ENCODE measurements at places on chromosomes 16 and 17. TPM values are rescaled to one million over a fixed set of nuclear protein-coding genes. Genes with fewer than 3 reads are reported as not detected.

The DPEP3 gene
- polyA plus RNA-seq, result 0.09 TPM

The MINK1 gene
- polyA plus RNA-seq, result 28.3 TPM

The EVI2A gene
- 2.8 TPM for polyA plus RNA-seq

The SMIM5 gene
- 6.9 TPM for polyA plus RNA-seq

The HOXB3 gene
- 9.1 TPM for polyA plus RNA-seq

The NTN3 gene
- polyA plus RNA-seq, result 4.4 TPM

The GUCY2D gene
- polyA plus RNA-seq, result 0.15 TPM

The KRTAP2-3 gene
- not detected for polyA plus RNA-seq

The ALOXE3 gene
- polyA plus RNA-seq, result not detected

The FOXJ1 gene
- not detected for polyA plus RNA-seq

The CCT6B gene
- polyA plus RNA-seq, result 1.7 TPM

The SECTM1 gene
- polyA plus RNA-seq, result 5.5 TPM

DNA sequence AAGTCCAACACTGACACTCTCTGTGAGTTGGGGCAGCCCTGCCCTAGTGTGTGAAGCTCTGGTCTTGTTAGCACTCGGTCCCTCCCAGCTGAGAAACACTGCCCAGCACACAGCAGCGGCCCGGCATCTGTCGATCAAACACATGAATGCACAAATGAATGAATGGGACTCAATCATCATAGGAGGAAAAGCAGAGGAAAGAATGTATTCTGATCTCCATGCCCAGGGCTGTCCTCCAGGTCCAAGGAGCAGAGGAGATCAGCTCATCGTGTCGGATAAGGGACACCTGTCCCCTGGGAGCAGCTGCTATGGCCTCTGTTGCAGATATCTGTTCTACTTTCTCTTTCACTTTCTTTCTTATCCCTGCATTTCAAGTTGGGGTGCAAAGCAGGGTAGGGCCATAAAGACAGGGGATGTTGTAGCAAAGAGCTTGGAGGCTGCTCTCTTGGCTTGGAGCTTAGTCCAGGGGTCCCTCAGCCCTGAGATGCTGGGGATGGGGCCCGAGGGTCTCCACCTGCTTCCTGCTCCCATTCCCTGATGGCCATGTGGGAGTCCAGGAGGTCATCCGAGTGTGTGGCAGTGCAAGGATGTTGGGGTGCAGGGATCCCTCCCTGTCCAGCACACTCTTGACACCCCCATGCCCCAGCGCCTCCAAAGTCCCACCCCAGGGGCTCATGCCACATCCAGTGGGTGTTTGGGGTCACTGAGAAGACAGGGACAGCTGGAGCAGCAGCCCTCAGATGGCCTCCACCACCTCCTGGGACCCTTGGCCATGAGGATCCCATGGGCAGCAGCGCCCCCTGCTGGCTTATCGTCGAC is 88.2 kb downstream of the IRF8 start:
- DNase-seq, result no peak

GRCh38 chr16:71412270-71413160 is 29.3 kb downstream of the TLE7 start:
- peak; percentile 46 for DNase-seq

- no peak for DNase-seq
These were observed 2.8 kb downstream of the BRD7 start for GRCh38 chr16:50365791-50366575.

DNA sequence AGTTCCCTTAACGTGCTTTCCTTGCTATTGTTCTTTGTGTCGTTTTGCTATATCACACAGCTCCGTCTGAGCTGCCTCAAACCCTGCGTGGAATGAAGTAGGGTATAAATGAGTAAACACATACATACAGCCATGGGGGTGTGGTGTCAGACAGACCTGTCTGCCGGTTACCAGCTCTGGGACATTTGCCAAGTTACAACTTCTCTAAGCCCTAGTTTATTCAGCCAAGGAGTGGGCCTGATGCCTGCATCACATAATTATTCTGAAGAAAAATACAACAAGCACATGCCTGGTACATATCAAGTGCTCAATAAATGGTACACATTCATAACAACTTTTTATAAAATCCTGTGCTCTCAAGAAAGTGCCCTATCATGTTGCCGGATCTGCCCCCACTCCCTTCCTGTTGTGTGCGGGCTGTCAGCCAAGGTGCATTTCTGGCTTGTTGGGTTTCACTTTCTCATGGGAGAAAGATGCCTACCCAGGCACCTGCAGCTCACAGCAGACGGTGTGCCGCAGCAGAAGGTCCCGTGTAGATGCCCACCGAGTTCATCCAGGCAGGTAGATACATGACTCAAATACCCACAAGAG is 30.5 kb downstream of the SMPD3 start:
- DNase-seq, result no peak

- no peak for DNase-seq
These were observed 1.7 kb downstream of the ARHGDIA start for GRCh38 chr17:81869221-81870130.

DNA sequence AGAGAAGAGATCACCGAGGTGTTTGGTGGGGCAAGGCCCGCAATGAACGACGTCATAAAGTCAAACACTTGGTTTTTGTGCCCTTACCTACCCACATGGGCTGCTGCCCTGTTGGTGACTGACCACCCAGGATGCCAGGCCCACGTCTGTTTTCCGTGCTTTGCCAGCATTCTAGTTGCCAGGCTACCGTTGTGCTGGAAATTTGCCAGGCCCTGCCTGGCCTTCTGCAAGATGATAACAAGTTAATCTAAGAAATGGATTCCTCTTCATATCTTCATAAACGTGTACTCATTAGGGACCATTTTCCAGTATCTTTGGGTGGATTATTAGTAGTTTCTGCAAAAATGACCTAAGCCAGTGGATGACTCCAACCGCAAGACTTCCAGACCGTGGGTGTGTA is 35.4 kb downstream of the SLC6A4 start:
- DNase-seq, result no peak

GRCh38 chr17:58316260-58316960 is 12.2 kb downstream of the TSPOAP1 start:
- DNase-seq, result no peak

- no peak for DNase-seq
These were observed 6.4 kb downstream of the CYB561 start for GRCh38 chr17:63439687-63440086.

DNA sequence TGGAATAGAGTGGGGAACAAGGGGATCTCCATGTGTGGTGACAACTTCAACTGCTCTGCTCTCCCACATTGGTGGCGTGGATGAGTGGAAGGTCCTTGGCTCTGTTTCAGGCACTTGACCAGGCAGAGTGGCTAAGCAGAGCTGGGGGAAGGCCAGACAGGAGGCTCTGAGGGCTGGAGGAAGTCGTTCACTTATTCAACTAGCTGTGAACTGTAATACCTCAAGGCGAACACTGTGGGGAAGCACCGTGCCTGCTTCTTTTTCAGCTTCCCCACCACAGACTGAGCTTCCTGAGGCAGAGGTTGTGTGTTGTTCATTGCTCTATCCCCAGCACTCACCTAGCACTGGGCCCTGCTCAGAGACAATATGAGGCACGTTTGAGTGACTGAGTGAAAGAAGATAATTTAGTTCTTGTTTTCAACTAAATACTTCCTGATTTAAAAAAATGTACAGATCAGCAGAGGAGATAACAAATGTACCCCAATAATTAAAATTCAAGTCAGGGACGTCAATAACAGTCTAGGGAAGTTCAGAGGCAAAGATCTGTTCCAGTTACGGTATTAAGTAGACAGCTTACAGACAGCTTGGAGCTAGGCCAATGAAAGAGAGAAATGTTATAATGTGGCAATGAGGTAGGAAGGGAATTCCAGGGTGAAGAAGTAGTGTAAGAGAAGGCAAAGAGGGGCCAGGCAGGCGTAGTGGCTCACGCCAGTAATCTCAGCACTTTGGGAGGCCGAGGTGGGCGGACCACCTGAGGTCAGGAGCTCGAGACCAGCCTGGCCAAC is 34.7 kb downstream of the MYO18A start:
- peak; percentile 58 for DNase-seq

DNA sequence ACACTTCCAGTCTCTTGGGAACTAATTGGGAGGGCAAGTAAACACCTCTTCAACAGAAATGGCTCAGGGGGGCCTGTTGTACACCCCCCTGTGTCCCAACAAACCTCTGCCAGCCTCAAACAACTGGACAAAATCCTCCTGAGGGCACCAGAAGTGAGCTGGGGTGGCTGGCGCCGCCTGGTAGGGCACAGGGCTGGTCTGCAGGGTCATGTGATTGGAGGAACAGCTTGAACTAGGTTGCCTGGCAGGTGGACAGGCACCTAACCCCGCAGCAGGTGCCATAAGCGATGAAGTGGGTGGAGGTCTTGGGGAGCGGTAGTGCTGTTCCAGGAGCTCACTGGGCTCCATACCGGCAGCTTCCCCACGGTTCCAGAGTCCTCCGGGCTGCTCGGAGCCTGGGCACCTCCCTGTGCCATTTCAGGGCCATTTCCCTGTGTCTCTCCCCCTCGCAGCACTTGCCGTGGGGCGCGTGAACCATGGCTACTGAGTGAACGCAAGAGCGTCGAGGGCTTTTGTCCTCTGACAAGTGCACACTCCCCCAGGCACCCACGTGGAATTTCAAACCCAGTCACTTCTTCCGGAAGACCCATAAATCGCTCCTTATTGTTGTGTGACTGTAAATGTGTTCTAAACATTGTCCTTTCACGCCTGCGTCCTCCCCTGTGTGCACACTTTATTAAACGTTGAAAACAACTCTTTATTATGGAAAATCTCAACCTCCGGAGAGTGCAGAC is 101.5 kb downstream of the SEC14L1 start:
- DNase-seq, result peak; percentile 30

GRCh38 chr16:69182730-69183416 is 4.1 kb upstream of the SNTB2 start:
- DNase-seq, result no peak

DNA sequence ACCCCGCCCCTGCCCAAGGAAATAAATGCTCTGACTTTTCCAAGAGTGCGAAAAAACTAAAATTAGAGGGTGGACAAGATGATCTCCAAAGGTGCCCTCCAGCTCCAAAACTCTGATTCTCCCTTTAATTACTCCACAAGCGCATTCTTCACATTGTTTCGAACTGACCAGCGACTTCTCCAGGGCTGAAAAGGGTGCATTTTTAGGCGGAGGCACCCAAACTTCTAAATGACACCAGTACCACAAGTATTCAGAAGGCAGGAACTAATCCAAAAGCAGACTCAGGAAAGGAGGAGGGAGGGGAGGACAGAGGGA is 750 bp downstream of the ZFHX3 start:
- DNase-seq, result no peak

DNA sequence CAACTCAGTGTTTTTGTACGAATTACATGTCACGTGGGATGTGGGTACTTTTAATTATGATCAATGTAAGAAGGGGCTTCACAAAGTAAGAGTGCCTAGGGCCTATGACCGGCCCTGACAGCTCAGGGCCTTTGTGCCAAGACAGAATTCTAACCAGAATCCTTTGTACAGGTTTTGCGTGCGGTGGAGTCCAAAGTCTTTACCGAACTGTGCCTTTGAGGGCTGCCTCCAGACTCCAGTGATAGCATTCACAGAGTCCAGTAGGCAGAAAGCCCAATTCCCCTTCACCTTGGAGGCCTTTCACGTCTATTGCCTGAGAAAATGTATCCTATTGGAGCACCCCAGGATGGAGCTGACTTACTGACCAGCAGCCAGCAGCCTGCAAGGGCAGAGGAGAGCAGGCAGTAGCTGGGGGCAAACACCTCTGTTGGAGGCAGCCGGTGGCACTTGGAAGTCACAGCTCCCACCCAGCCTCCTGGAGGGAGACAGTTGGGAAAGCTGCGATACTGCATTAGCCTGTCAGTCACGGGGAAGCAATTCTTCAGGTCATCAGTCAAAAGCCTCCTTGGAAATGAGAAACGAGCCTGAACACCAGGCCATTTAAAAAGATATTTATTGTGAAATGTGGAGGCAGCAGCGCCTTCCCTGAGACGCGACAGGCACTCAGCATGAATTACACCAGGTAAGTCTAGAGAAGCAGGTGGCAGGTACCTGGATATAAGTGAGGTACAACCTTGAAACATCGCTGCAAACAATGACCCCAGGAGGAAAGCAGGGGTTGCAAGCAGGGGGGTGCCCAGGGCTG is 98.1 kb upstream of the CDYL2 start:
- DNase-seq, result no peak

DNA sequence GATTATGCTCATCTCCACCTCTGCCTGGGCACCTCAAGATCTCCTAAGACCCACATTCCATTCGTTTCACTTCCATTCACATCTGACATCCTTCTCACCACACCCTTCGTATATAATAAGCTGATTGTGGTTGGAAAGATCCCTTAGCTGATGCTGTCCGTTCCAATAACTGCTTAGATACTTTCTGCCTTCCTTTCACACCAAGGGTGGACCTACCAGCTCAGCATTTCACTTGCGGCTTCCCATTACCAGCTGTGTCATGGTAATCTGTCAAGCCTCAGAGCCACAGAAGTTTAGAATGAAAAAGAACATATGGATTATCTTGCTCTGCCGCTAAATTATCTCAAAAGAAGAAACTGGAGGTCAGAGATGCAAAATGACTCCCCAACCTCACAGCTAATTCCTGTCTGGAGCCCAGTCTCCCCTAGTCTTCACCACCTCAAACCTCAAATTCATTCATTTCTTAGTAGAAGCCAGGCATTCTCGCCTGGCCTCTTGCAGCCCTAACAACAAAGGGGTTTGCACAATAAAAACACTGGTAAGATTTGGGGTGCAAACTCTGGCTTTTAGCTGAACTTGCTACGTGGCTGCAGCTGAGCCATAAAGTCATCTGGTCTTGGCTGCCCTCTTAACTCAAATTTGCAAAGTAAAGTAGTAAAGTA is 182.8 kb upstream of the HS3ST3A1 start:
- DNase-seq, result no peak

GRCh38 chr17:72145962-72146361 is 25.1 kb downstream of the SOX9 start:
- no peak for DNase-seq

GRCh38 chr16:53065461-53066061 is 10.8 kb downstream of the CHD9 start:
- peak; percentile 67 for DNase-seq

- DNase-seq, result no peak
These were observed 9.6 kb downstream of the IL32 start for GRCh38 chr16:3074860-3075522.

DNA sequence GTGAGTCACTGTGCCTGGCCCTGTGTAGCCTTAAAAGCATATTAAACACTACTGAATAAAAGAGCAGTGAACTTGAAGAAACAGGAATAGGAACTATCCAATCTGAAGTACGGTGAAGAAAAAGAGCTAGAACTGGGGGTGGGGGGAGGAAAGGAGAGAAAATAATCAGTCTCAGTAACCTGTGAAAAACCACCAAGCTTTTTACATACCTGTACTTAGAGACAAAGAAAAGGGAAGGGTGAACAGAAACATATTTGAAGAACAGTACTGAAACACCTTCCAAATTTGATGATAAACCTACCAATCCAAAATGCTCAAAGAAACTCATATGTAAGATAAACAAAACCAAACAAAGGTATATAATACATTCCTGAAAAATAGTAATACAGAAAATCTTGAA is 77.5 kb downstream of the USP32 start:
- no peak for DNase-seq

GRCh38 chr16:88013091-88013609 is 61.9 kb downstream of the BANP start:
- DNase-seq, result no peak

DNA sequence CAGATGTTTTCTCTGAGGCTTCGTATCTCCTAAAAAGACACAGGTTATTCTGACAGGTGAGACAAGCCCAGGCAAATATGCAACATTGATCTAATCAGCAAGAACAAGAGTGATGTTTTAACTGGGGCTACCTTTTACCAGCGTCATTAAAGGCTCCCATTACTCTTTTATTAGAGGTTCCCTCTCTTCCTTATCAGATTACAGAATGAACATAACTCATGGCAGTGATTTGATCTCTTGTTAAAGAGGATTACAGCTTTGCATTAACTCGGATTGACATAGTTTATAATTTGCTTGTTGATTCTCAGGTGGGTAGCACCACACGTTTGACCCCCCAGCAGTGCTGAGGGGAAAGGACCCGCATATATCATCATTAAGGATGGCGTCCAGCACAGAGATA is 90.5 kb downstream of the AATF start:
- no peak for DNase-seq
